ENCODE measurements at places on chromosomes 12 and 14. TPM values are rescaled to one million over a fixed set of nuclear protein-coding genes. Genes with fewer than 3 reads are reported as not detected.

The TAS2R43 gene
- 1.3 TPM for total RNA-seq

The ISM2 gene
- 0.09 TPM for total RNA-seq

The HNRNPA1 gene
- total RNA-seq = 902 TPM

The PMCH gene
- 0.27 TPM for total RNA-seq

The SLC2A13 gene
- total RNA-seq = 9.4 TPM

The POTEG gene
- total RNA-seq = not detected

The C12orf42 gene
- total RNA-seq = not detected

The IAPP gene
- not detected for total RNA-seq

The GCN1 gene
- 156 TPM for total RNA-seq

The PGF gene
- total RNA-seq = 0.36 TPM

The DAO gene
- total RNA-seq = not detected

The SIX1 gene
- 4.6 TPM for total RNA-seq

The LMNTD1 gene
- not detected for total RNA-seq

Data from fibroblast of the aortic adventitia (primary cell).